ENCODE measurements at places on chromosomes 5 and 9.

DNA sequence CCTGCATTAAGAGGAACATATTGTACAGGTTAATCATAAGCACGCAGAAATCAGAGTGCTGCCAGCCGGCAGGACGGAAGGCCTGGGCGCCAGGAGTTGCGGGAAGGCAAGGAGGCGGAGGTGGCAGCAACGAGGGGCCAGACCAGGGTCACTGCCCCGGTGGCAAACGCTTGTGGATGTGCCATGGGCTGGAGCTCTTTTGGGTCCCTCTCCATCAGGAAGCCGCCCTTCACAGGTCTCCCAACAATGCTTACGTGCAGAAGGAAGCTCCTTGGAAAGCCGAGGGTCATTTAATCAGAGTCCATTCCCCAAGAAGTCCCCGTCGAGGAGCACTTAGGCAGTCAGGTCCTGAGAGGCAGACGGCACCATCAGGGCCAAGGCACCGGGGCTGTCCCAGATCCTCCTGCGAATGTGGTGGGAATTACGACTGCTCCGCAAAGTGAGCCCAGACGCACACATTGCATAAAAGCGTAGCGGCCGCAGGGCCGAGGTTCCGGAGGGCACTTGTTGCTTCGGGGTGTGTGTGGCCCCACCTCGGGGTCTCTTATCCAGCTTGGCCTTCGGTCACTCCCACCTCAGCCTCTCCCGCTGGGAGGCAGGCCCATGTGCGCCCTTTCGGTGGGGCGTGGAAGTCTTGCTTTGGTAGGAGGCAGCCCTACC is 20.5 kb downstream of the MRPL36 start:
- DNase-seq = no peak

DNA sequence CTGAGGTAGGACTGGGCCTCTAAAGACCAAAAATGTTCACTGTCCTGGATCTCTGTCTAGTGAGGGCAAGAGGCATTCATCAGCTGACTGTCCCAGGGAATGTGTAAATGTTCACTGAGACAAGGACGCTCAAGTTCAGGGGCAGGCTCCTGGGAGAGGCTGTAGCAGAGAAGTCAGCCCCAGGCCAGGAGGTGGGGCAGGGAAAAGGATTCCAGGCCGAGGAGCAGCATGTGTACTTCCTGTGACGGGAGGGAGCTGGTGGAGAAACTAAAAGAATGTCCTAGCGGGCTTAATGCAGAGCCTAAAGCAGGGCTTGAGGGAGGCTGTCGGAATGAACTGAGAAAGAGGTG is 205.8 kb downstream of the GABBR2 start:
- DNase-seq = no peak

DNA sequence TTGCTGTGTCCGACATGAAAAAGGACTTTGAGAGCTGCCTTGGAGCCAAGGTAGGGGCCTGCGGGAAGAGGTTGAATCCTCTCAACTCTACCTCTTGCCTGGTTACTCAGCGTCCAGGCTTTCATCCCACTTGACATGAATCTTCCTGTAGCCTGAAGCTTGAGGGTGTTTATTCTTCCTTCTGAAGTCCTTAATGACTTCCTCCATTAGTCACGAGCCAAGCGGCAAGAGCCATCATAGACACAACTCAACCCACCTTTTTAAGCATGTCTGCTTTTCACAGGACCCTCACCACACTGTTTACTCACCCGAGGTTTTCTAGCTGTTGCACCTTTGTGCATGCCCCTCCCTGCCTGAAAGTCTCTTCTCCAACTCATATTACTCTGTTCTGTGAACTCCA is 40.2 kb downstream of the ACO1 start:
- DNase-seq = no peak

DNA sequence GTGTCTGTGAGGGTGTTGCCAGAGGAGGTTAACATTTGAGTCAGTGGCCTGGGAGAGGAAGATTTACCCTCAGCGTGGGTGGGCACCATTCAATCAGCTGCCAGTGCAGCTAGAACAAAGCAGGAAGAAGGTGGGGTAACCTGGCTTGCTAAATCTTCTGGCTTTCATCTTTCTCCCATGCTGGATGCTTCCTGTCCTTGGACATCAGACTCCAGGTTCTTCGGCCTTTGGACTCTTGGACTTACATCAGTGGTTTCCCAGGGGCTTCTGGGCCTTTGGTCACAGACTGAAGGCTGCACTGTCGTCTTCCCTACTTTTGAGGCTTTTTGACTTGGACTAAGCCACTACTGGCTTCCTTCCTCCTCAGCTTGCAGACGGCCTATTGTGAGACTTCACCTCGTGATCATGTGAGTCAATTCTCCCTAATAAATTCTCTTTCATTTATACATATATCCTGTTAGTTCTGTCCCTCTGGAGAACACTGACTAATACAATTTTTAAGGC is 38.1 kb downstream of the PBX3 start:
- DNase-seq = no peak

GRCh38 chr5:178283520-178283919 is 50.9 kb upstream of the PHYKPL start:
- no peak for DNase-seq

DNA sequence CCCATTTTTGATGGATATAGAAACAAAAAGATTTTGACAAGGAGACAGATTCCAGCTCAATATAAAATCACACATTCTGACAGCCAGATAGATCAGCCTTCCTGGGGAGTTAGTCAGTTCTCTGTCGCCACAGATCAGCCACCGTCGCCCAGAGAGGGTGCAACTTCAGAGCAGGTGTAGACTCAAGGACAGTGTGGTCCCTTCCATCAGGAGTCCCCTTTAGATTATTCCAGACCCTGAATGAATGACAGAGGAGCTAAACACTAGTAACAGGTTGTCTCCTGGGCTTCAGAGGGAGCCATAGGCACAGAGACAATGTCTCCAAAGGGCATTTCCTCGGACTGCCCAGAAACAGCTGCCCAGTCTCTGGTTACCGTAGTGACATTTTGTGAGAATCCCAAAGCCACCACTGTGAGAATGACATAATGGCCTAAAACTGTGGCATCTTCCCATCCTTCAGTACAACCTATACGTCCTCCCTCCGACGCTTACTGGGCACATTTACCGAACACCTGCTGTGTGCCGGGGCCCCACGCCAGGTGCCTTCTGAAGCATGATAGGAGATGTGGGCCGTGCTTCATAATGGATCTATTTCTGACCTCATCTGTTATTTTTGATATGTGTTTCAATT is 47.4 kb upstream of the SLC2A8 start:
- no peak for DNase-seq

- no peak for DNase-seq
These were observed 105.9 kb downstream of the KCNN2 start for GRCh38 chr5:114467729-114468128.

DNA sequence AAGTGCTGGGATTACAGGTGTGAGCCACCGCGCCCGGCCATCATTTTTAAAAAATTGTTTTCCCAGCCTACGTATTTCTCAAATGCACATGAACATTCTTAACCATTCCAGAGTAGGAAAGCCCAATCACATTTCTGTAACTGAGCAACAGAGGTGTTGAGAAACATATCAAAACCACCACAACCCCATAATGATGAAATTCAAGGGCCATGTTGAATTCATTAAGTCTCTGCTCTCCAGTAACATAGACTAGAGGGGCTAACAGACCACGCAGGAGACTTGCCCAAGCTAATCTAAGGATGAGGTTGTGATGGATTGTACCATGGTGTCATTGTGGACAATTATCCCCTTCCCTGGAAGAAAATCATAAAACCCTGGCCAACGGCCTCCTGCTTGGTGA is 52.9 kb downstream of the MYO10 start:
- no peak for DNase-seq

DNA sequence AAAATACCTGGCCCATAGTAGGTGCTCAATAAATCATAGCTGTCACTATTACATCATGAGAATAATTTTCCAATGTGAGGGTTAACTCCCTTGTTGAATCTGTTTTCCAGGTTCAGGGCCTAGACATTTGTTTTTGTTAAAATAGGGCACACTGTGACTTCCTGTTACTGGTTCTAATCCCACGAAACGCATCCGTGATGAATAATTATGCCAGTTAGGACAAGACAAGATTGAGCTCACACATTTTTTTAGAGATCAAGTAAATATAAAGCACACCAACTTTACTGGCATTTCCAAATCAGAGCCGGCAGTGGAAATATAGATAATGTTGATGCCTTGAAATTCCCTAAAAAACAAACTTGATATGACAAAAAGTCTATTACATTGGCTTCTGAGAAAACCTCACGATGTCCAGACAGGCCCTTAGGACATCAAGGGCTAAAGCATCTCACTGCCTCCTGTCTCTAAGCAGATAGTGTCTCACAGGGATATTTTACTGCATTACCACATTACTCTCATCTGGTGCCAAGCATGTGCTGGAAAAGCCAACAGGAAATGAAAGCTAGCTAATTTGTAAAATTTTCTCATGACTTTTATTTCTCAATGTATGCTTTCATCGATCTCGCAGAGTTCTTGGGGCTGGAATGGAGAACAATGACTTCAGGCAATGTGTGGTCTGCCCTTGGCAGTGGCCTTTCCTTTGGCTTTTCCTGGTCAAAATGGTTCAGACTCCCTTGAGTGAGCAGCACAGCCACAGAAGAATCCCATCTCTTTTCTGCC is 414.3 kb upstream of the PAPPA start:
- no peak for DNase-seq

DNA sequence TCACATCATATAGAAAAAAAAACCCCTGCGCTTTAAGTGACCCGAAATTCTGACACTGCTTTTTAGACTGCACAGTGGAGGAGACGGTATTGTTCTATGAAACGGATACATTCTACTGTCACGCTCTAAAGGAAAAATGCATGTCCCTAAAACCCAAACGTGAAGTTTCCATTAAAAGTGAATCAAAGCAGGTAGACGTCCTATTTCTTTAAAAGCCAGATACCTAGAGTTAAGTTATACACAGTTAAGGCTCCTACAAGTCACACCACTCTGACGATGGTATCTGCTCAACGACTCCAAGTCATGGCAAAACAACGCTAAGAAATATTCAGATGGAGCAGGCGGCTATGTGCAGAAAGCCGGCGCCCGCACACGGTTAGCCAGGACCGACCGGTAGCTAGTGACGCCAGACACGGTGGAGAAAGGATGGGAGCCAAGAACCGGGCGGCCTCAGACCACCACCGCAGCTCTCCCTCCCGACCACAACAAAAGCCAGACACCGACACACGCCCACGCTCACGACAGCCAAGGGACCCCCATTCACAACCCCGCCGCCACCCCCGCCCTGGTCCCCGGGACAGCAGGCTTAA is 734 bp downstream of the SKP1 start:
- DNase-seq = no peak

DNA sequence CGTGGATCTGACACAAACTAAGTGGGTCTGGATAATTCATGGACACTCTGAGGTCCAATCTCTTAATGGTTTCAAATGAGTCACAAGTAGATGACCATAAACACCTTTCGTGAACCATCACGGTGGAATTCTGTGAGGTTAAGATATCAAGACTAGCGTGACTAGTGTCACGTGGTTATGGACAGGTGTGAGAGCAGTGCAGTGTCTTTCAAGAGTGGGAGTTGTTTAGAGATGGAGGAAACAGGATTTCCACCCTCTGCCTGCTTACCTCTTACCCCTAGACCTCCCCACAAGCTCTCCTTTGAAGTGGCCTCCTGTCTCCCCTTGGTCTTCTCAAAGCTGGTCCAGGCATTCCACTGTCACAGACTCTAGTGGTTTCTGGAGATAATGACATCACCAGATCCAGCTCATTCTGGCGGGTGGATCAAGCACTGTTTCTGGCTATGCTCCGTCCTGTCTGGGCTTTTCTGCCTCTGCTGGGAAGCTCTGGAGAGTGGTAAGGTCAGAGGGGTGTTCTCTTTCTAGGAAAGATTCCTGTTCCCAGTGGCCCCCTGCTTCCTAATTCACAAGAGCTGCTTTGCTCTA is 20.0 kb upstream of the ZNF782 start:
- no peak for DNase-seq

- no peak for DNase-seq
These were observed 26.9 kb downstream of the ADAM19 start for GRCh38 chr5:157548513-157549282.

- no peak for DNase-seq
These were observed at the start of gene LEAP2 for GRCh38 chr5:132873119-132873929. Gene LEAP2, plus strand, starts transcription at chr5:132873668. Its CDS starts 27 bp downstream, at chr5:132873695.

- no peak for DNase-seq
These were observed 12.8 kb downstream of the MRPL36 start for GRCh38 chr5:1786621-1787471.

DNA sequence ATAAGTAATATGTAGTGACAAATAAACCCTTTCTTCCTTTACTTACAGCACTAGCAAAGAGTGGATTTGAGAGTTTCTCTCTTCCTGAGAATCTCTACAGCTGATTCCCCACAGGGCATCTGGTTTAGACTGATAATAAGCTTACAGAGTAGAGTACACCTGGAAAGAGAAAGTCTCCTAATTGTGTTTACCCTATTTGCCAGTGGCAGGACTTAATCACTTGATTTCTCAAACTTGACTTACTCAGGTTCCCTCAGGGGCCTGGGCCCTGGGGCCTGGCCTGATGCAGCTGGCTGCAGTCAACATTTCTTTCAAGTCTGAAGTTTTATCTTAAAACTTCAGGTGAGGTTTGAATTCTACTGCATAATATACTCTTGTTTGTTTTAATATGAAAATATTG is 38.0 kb upstream of the UBTD2 start:
- no peak for DNase-seq

DNA sequence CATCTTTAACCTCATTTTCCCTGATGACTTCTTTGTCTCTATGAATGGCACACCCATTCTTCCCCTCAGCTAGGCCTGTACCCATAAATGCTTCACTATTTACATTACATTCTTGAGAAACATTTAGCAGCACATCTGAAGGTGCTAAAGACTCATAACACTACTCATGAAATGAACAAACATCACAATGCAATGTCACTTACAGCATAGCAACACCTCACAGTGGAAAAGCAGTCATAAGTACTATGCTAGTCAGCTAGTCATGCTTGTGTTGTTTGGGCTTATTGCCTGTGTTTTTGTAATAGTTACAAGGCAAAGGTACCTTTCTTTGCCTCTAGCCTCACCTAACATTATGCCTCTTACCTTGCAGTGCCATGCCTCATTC is 228.9 kb downstream of the KIAA0825 start:
- no peak for DNase-seq

- DNase-seq = no peak
These were observed 58.5 kb downstream of the KCNIP1 start for GRCh38 chr5:170562166-170562874.

GRCh38 chr5:153661897-153662296 is 171.4 kb downstream of the GRIA1 start:
- DNase-seq = no peak

DNA sequence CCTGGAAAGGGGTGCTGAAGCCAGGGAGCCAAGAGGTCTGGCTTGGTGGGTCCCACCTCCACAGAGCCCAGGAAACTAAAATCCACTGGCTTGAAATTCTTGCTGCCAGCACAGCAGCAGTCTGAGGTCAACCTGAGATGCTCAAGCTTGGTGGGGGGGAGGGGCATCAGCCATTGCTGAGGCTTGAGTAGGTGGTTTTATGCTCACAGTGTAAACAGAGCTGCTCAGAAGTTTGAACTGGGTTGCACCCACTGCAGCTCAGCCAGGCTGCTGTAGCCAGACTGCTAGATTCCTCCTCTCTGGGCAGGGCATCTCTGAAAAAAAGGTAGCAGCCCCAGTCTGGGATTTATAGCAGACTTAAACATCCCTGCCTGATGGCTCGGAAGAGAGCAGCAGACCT is 55.5 kb upstream of the FBXL17 start:
- DNase-seq = no peak

- no peak for DNase-seq
These were observed 186.3 kb downstream of the NFIB start for GRCh38 chr9:14127656-14128055.

GRCh38 chr9:28801144-28801799 is 1228.0 kb upstream of the C9orf72 start:
- no peak for DNase-seq
